ENCODE measurements at places on chromosomes 3 and 15.
A peak's percentile ranks its signal among the peaks of the same experiment; 100 is the strongest.

DNA sequence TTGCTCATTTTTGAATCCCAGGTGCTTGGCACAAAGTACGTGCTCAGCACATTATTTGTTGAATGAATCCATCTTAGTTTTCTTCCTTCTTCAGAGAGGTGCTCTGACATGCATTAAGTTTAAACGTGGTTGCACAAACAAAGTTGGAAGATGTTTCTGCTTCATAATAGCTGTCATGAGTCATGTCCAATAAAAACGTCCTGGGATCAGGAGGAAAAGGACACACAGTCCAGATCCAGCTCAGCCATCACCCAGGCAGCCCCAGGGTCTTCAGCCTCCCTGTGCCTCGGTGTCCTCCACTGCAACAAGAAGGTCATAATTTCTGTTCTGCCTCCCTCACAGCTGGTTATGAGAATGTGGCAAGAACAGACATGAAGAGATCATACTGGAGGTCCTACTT is 55.4 kb downstream of the CCNL1 start:
- no peaks in the 10 kb centered on the region for H3K27me3 ChIP-seq
- no peak overlapping the region for H3K27ac ChIP-seq
- DNase-seq: no peak
- no peak overlapping the region for H3K4me3 ChIP-seq
- H3K36me3 ChIP-seq: no peaks in the 10 kb centered on the region

DNA sequence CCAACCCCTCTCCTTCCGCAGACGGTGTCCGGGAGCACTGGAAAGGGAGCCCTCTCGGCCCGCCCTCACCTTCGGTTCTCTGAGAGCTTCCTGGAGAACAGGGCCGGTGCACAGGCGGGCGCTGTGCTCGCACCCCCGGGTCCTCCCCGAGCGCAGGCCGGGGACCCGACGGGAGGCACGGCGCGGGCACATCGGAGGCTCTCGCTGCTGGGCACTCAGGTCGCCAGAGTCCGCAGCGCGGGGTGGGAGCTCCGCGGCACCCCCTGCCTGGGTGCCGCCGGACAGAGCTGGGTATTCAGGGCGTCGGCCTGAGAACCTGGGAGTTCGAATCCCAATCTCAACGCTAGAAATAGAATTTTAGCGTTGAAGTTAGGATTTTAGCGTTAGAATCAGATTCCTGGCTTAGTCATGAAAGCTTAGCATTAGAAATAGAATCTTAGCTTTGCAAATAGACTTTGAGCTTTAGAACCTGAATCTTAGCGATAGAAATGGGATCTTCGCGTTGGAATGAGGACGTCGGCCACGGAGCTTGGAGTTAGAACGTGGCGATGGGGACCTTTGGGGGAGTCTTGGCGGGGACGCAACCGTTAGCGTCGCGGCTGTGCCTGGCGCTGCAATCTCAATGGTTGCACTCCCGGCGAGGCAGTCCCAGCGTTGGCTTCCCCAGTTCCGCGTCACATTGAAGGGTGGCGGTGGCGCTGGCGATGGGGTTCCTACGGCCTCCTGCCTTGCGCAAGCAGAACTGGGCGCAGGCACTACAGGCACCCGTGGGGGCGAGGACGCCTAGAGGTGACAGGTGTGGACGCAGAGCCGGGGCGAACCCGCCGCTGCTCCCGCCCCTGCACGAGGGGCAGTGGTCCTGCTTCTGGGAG is 549 bp downstream of the TRH start:
- H3K4me1 ChIP-seq: peaks cover 15% of the 10 kb centered on the region
- H3K27ac ChIP-seq: no peak overlapping the region
- H3K36me3 ChIP-seq: no peaks in the 10 kb centered on the region
- DNase-seq: peak; percentile 38
- H3K4me3 ChIP-seq: peak overlapping the region; percentile 52
- peaks cover 100% of the 10 kb centered on the region for H3K27me3 ChIP-seq

DNA sequence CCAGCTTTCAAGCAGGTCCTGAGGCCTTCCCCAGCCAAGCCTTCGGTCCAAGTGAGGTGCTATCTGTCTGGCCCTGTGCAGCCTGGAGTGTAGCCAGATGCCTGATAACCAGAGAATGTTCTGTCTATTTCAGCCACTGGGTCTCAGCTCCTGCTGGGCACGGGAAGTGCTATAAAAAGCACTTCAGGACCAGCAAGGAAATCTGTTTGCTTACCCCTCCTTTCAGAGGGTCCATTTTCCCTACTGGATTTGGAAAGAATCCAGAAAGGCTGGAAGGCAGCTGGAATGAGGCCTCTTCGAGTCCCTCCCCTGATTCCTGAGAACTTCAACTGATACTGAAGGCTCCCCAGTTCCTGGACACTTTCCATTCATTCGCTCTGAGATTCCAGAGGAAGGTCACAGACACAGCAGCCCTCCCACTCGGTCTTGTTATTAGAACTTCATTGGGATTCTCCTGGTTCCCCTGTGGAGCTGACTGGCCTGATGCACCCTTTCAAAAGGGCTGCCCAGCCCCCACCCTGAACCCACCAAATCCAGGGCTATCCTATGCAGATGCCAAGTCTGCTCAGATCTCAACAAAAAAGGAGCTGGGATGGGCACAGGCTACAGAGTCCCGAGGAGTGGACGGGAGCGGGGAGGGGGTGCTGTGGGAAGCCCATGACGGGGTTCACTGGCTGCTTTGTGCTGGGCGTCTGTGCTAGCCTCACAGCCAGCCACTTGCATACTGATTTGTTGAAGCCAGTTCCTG is 70.4 kb downstream of the UMPS start:
- no peak overlapping the region for H3K4me3 ChIP-seq
- H3K4me1 ChIP-seq: peaks cover 25% of the 10 kb centered on the region
- no peaks in the 10 kb centered on the region for H3K36me3 ChIP-seq
- no peak for DNase-seq
- no peaks in the 10 kb centered on the region for H3K27me3 ChIP-seq
- H3K27ac ChIP-seq: no peak overlapping the region

- H3K27ac ChIP-seq: no peak overlapping the region
- peaks cover 27% of the 10 kb centered on the region for H3K4me1 ChIP-seq
- peaks cover 24% of the 10 kb centered on the region for H3K27me3 ChIP-seq
- H3K4me3 ChIP-seq: no peak overlapping the region
- no peaks in the 10 kb centered on the region for H3K36me3 ChIP-seq
These were observed 1.5 kb upstream of the NMNAT3 start for GRCh38 chr3:139679220-139679775.

DNA sequence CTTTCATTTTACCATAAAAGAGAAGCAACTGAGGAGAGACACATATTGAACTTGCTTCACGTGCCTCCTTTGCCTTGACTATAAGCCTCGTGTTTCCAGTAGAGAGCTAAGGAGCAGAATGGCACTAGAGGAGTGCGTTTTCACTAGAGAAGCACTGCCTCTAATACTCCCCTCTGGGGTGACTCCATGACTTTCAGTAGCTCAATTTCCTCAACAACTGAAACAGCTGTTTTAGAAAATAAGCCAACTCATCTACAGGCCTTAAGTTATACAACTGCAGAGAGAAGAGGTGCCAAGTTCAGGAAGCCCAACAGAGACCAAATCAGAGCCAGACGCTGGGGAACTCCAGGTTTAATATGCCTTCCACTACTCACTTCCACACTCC is 1.9 kb downstream of the UBP1 start:
- no peaks in the 10 kb centered on the region for H3K36me3 ChIP-seq
- peak overlapping the region; percentile 72 for H3K4me3 ChIP-seq
- peaks cover 23% of the 10 kb centered on the region for H3K4me1 ChIP-seq
- DNase-seq: peak; percentile 18
- H3K27me3 ChIP-seq: no peaks in the 10 kb centered on the region

GRCh38 chr3:44995142-44995770 is 19.2 kb downstream of the EXOSC7 start:
- no peaks in the 10 kb centered on the region for H3K27me3 ChIP-seq
- peaks cover 5% of the 10 kb centered on the region for H3K36me3 ChIP-seq
- H3K27ac ChIP-seq: no peak overlapping the region
- DNase-seq: no peak
- H3K4me3 ChIP-seq: no peak overlapping the region

DNA sequence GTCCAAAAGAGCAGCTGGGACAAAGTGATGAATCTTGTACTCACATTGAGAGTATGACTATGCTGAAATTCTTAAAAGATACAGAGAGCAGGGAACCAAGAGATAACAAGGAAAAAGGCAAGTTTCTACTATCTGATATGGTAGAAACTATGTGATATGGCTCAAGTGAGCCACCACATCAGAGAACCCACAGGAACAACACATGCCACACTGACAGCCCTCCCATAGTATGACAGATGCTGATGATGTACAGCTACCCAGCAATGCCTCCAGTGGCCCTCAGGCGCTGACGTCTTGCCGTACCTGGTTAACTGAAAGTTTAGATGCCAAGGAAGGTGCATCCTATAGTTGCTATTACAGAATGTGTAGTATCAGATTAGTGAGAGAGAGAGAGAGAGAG is 42.4 kb downstream of the CHAC1 start:
- no peak overlapping the region for H3K4me3 ChIP-seq
- peaks cover 7% of the 10 kb centered on the region for H3K36me3 ChIP-seq
- H3K27ac ChIP-seq: no peak overlapping the region
- H3K4me1 ChIP-seq: no peaks in the 10 kb centered on the region
- no peaks in the 10 kb centered on the region for H3K27me3 ChIP-seq

DNA sequence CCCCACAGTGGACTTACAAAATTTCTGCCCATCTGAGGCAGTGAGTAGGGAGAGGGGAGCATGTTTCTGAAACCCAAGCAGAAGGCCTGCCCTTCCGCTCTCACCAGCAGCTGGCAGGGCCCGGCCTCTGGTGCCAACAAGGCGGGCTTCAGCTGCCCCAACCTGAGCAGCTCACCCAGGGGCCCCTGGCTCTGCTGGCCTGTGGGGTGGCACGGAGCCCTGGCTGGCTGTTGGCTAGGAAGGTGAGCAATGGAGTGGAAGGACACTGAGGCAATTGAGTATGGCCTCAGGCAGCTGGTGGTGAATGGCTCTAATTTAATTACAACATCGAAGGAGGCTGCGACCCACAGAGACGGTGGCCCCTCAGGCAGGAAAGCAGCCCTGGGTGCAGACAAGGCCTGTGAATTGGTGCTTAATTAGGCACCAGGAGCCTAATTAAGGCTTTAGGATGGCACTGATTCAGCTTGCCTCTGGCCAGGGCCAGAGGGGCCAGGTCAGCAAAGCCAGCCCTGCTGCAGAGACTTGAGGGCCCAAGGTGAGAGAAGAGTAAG is 60.9 kb downstream of the ST8SIA2 start:
- no peaks in the 10 kb centered on the region for H3K27me3 ChIP-seq
- H3K4me3 ChIP-seq: no peak overlapping the region
- peaks cover 22% of the 10 kb centered on the region for H3K4me1 ChIP-seq

DNA sequence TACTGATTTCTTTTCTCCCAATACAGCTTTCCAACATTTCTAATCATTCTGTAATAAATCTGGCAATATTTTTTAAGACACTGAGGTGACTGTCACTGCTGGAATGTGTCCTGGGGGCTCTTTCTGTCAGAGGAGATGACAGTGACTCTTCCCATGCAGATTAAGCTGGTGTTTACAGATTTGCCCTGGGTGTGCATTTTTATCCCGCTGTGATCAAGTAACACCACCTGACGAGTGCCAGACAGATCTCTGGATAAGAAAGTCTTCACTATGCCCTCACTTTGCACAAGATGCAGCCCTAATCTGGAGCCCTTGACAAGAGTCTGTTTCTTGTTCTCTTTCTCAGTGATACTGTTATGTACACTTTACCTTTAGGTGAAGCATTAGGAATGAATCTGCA is 477.7 kb downstream of the ZIC1 start:
- H3K36me3 ChIP-seq: no peaks in the 10 kb centered on the region
- no peaks in the 10 kb centered on the region for H3K27me3 ChIP-seq
- no peaks in the 10 kb centered on the region for H3K4me1 ChIP-seq
- H3K27ac ChIP-seq: no peak overlapping the region

GRCh38 chr15:56950979-56951378 is 32.5 kb downstream of the TCF12 start:
- H3K27me3 ChIP-seq: no peaks in the 10 kb centered on the region
- H3K27ac ChIP-seq: no peak overlapping the region
- no peak for DNase-seq
- no peak overlapping the region for H3K4me3 ChIP-seq
- H3K36me3 ChIP-seq: peaks cover 19% of the 10 kb centered on the region

DNA sequence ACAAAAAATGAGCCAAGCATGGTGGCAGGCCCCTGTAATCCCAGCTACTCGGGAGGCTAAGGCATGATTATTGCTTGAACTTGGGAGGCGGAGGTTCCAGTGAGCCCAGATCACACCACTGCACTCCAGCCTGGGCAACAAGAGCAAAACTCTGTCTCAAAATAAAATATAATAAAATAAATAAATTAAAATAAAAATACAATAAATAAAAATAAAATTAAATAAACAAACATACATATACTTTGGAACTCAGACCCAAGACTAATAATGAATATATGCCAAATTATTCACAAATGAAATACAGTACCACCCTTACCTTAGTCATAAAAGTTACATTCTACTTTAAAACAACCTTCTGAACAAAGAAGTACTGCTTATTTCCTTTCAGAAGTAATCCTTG is 81.8 kb downstream of the SCAPER start:
- peaks cover 8% of the 10 kb centered on the region for H3K4me1 ChIP-seq
- no peak overlapping the region for H3K4me3 ChIP-seq
- H3K27ac ChIP-seq: no peak overlapping the region
- H3K27me3 ChIP-seq: no peaks in the 10 kb centered on the region
- no peak for DNase-seq
- H3K36me3 ChIP-seq: no peaks in the 10 kb centered on the region

DNA sequence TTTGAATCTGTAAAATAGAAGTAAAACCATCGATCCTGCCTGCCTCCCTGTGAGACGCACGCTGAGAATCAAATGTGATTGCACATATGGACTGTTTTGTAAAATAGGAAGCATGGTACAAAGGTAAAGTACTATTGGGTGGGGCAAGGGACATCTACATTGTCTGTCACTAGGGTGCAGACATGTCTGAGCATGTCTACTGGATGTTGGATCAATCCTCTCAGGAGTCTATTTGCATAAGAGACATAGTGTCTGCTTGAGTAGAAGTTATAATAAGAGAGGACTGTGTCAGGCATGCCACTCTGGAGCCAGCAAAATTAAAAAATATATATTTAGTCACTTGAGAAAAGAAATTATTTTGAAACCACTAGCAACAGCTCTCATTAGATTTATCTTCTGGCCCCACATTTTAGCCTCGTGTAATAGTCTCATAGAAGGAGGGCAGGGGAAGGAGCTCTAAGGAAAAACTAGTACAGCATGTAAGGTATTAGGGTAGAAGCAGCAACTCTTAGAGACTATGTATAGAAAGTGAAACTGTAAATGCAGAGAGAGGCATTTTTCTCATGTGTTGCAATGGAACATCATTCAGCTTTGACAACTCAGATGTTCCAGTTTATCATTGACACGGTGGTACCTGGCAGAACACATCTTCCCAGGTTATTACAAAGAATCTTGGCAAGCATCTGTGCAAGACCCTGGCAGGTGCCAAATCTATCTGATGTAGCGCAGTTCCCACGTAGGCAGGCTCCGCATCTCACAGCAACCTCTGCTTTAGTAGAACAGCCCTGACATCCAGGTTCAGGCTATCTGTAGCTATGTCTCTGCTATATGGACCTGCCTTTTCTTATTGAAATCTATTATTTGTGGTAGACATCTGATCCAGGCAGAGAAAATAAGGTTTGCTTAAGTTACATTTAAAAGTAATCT is 85.2 kb upstream of the CHL1 start:
- H3K36me3 ChIP-seq: no peaks in the 10 kb centered on the region
- no peak for DNase-seq
- no peak overlapping the region for H3K27ac ChIP-seq
- no peak overlapping the region for H3K4me3 ChIP-seq
- H3K27me3 ChIP-seq: no peaks in the 10 kb centered on the region

- H3K27ac ChIP-seq: no peak overlapping the region
- no peak for DNase-seq
- no peaks in the 10 kb centered on the region for H3K36me3 ChIP-seq
- no peak overlapping the region for H3K4me3 ChIP-seq
These were observed 87.2 kb downstream of the OPA1 start for GRCh38 chr3:193680220-193680619.

- no peaks in the 10 kb centered on the region for H3K4me1 ChIP-seq
- no peak overlapping the region for H3K4me3 ChIP-seq
- no peak overlapping the region for H3K27ac ChIP-seq
These were observed 16.1 kb downstream of the POU1F1 start for GRCh38 chr3:87260270-87260669.

Data from neural progenitor cell (in vitro differentiated cells).